Fibroblast of upper back skin (primary cell): ENCODE measurements at places on chromosomes 1 and 21.

DNA sequence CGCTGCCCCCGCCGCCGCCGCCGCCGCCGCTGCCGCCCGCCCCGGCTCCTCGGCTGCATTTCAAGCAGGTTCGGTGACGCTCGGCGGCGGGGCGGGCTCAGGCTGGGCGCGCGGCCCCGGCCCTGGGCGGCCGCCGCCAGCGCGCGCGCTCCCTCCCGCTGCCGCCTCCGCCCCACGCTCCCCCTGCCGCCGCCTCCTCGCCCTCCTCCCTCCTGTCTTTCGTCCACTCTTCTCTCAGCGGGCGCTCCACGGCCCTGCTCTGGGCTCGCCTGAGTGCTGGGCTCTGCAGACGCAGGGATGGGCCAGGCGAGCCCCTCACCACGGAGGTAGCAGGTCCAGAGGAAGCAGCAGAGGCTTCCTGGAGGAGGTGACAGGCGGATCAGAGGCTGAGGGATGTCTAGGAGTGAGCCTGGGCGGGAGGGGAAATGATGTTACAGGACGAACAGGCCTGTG, at the start of gene LRP8:
TSS of gene LRP8 (minus strand) at position 62 of the 453 bp plus-strand sequence. CDS start 158 bp downstream, outside the sequence.
- DNase-seq = peak; percentile 53

- DNase-seq = no peak
Observed at GRCh38 chr1:89831462-89832120, 10.8 kb downstream of the LRRC8D start.

DNA sequence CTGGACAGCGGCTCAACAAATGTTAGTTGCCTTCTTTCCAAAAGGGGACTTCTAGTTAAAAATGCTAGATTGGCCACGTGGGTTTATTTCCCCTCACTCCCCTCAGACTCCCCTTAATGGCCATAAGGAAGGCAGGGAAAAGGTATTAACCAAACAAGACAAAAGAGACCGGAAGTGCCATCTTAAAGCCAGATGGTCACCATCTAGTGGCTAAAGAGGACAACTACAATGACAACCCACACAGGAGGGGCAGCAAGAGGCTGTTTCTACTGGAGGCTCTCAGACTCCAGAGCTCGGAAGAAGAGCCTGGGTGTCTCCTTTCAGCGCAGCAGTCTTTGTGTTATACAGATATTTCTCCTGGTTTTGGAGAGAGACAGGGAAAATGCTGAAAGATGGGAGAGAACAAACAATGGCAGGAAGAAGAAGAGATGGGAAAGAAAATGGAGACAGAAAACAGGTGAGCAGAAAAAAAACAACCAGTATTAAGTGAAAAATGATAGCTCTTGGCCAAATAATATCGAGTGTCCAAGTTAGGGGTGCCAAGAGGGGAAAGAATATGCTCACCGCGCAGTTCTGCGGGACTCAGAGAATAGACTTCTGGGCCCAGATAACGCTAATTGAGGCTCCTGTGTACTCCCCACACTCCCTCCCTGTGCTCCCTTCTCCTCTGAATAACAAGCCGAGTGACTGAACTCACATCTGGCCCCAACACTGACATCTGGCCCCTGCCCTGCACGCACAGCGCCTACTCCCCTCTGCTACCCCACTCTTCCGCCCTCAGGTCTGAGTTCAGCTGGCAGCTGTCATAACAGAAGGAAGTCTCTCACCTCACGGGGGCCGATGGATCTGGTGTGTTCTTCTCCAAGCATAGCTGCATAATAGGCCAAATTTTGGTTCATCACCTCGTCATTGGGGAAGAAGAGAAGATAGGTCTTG, 9.6 kb downstream of the P3H1 start:
- DNase-seq = peak; percentile 62

DNA sequence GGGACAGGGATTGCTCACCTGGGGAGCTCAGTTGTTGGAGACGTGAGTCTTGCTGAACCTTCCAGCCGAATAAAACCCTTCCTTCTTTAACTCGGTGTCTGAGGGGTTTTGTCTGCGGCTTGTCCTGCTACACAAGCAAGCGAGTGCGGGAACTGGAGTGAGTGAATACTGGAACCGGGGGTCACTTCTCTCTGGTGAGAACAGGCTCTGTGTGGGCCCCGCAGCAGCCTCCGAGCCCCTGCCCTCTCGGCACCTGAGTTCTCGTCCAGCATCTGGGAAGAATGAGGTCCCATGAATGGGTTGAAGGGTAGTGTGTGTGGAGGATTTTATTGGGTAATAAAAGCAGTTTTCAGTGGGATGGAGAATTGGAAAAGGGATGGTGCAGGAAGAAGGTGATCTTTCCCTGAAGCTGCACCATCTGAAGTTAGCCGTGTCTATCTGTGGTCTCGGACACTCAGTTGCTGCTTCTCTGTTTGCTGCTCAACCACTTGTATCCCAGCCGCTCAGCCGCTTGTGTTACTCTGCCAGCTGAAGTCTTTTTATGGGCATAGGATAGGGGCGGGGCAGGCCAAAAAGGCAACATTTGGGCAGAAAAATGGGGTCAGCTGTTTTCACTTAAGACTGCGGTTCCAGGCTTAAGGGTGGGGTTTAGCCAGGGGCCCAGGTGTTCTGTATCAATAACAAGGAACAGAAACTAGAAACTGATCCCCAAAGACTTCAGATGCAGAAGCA, 450.6 kb upstream of the CAMK1G start:
- DNase-seq = no peak

DNA sequence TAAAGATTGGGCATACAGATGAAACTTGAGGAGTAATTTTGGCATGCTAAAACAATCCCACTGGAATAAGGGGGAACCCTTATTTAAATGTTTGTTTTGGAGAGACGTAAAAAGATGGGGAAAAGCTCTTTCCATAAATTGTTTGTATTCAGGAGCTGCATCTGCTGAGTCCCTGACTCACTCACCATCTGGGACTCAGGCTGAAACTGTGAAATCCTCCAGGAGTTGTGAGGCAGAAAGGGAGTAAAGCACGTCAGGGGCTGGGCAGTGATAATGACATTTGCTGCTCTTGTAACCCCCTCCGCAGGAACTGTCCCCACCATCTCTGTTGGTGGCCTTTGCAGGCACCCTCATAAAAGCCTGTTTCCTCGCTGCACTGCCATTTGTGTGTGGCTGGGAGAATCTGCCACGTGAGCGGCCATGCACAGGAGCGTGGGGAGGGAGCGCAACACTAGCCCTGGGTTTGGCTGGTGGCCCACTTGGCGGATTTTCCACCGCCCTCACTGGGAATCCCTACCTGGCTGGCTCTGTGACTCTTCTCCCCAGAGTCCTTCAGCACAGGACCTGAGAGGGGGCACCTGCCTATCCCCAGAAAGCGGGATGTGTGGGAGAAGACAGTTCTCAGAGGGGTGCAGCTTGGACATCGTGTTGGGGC, 45.3 kb downstream of the ZSCAN20 start:
- DNase-seq = peak; percentile 16

GRCh38 chr1:148355976-148356375, 127.1 kb downstream of the PPIAL4G start:
- no peak for DNase-seq

DNA sequence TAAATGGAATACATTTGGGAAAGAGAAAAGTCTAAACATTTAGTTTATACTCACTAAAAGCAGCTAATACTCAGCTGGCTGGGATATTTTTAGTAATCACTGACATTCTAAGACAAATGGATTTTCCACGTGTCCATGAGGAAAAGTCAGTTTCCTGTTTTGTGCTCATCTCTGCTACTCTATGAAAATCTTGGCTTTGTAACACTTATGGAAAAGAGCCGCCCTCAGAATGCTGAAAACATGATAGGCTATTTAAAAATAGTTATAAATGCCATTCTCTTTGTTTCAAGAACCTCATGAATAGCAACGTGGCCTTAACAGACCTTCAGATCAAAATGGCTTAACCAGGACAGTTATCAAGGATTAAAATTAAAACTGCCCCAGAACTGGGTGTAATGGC, 29.9 kb downstream of the MRAP start:
- peak; percentile 81 for DNase-seq

GRCh38 chr1:42529724-42530181, 66.7 kb downstream of the CCDC30 start:
- peak; percentile 64 for DNase-seq

GRCh38 chr1:115647507-115647906, 5.7 kb downstream of the VANGL1 start:
- DNase-seq = no peak

- DNase-seq = no peak
Observed at GRCh38 chr1:11339346-11340232, 66.6 kb downstream of the UBIAD1 start.

GRCh38 chr1:203046984-203047630, 20.8 kb downstream of the PPFIA4 start:
- DNase-seq = peak; percentile 87

DNA sequence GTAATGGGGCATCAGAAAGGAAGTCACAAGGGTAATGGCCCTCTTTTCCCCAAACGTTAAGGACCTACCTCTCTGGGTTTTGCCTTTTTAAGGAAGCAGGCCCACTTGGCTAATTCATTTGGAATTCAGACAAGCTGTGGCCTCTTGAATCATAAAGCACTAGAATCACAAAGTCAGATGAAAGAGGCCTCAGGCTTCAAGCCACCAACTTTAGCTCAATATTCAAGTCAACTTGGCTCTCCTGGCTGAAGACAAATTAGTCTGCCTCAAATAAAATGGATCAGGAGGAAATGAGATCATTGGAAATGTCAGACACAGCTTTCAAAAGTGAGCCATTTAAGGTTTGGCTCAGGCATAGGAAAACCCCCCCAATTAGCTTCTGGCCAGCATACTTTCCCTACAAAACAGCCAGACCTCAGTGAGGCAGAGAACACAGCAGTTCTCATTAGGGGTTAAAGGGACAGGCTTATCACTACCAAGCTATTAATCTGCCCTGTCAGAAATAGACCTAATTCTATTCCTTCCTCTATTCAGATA, 34.3 kb downstream of the SLC35D1 start:
- peak; percentile 94 for DNase-seq

- no peak for DNase-seq
Observed at GRCh38 chr1:173827611-173828010, 2.9 kb upstream of the CENPL start.

- peak; percentile 23 for DNase-seq
Observed at GRCh38 chr1:75725266-75725665, 757 bp downstream of the ACADM start.

- DNase-seq = peak; percentile 74
Observed at GRCh38 chr1:179121159-179121938, 39.5 kb downstream of the TOR3A start.

DNA sequence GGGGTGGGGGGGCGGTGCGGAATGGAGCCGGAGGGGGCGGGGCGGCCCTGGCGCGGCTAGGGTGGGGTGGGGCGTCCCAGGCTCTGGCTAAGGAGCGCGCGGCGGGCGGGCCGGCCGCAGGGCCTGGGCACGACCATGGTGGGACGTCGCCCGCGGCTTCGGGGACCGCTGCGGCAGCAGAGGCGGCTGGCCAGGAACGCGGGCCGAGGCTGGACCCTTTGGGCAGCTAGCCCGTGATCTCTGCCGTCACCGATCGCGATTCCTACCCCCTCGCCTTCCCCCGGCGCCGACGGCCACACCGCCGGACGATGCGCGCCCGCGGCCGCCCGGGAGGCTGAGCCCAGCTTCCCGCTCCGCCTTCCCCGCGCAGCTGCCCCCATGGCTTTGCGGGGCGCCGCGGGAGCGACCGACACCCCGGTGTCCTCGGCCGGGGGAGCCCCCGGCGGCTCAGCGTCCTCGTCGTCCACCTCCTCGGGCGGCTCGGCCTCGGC, at the start of gene MAP3K21:
TSS of gene MAP3K21 (plus strand) at position 74 of the 491 bp plus-strand sequence. CDS start at position 379, 305 bp downstream.
- DNase-seq = peak; percentile 1

DNA sequence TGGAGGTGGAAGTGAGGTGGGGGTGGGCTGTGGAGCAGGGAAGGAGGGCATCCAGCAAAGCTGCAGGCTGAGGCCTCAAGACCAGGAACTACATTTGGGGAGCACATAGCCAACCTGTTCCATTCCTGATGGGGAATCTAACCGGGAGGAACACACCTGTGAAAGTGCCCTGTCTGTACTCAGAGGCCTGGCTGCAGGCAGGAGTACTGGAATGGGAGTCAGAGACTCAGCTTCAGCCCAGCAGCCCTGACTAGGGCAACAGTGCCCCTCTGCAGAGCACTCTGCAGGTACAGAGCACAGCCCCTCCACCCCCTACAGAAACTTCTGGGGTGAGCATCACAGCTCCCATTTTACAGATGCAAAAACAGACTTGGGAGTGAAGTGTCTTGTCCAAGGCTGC, 126.4 kb downstream of the DMRTB1 start:
- DNase-seq = no peak

GRCh38 chr1:35443768-35444518, 113.3 kb downstream of the KIAA0319L start:
- peak; percentile 20 for DNase-seq

DNA sequence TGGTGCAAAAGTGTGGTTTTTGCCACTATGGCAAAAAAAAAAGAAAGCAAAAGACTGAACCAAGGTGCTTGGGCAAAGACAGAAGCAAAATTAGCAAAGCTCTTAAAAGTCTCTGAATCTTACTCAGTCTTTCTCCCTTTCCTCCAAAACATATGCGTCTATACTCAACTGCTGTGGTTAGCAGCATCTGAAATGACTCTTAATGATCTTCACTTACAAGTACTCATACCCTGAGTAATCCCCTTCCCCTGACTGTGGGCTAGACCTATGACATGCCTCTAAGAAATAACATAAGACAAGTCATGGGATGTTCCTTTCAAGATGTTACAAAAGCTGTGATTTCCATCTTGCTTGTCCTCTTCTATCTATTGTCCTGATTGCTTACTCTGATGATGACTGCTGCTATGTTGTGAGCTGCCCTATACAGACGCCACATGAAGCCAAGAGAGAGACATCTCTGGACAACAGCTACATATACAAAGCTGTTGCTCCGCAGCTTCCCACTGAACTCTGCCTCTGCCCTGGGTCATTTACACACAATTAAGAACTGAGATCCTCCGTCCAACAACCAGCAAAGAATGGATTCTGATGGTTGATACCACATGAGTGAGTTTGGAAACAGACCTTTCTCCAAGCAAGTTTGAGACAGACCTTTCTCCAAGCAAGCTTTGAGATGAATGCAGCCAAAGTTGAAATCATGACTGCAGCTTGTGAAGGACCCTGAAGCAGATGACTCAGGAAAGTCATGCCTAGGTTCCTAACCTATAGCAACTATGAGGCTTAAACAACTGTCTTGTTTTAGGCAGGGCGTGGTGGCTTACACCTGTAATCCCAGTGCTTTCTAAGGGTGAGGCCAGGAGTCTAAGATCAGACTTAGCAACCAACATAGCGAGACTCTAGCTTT, 55.2 kb downstream of the PUM1 start:
- DNase-seq = peak; percentile 83

GRCh38 chr1:92410706-92411105, 76.0 kb downstream of the GFI1 start:
- no peak for DNase-seq

DNA sequence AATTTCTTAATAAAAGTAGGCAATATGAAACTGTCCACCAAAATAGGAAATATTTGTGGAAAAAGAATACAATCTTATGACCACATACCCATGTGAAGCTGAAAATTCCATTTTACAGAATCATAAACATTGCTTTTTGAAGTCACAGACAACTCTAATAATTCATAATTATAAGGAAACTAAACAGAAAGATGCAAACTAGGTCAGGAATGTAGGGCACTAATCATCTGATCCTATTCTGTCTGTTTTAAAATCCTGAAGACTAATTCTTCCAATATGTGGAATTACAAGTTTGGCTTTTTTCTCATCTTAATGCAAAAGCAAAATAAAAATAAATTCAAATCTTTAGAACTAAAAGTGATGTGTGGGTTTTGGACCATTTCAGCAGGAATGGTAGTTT, 528.6 kb downstream of the LTN1 start:
- peak; percentile 54 for DNase-seq

- DNase-seq = no peak
Observed at GRCh38 chr1:36166136-36166535, 10.2 kb downstream of the MAP7D1 start.

GRCh38 chr1:14755518-14756252, 157.2 kb downstream of the KAZN start:
- no peak for DNase-seq
